ENCODE measurements at places on chromosomes 13 and 19. TPM values are rescaled to one million over a fixed set of nuclear protein-coding genes. Genes with fewer than 3 reads are reported as not detected.

GRCh38 chr19:41096353-41096752 lies 8.1 kb downstream of the CYP2A13 start:
- no peaks in the 10 kb centered on the region for H3K36me3 ChIP-seq
- peaks cover 7% of the 10 kb centered on the region for H3K27me3 ChIP-seq
- no peak for DNase-seq
- no peaks in the 10 kb centered on the region for H3K4me1 ChIP-seq

DNA sequence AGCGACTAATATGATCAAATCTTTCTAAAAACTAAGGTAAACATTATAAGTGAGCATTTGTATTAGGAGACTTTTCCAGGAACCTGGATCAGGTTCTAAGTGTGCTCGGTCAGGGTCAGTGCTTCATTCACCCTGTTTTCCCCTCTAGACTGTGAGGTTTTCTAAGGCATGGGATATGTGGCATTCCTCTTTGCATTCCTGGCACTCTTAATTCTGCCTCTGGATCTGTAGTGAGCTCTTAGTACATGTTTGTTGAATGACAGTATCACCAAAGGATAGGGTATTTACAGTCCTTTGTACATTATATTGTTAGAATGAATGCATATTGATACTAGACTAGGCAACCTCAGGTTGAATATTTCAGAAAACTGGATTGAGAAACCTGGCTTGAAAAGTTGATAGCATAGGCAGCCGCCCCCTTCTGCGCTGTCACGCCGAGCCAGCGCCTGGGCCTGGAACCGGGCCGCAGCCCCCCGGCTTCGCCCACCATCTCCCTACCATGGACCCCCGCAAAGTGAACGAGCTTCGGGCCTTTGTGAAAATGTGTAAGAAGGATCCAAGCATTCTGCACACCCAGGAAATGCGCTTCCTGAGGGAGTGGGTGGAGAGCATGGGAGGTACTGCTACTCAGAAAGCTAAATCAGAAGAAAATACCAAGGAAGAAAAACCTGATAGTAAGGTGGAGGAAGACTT lies 156.5 kb downstream of the KCNRG start:
- H3K27me3 ChIP-seq, result no peaks in the 10 kb centered on the region
- no peaks in the 10 kb centered on the region for H3K36me3 ChIP-seq
- no peak overlapping the region for H3K4me3 ChIP-seq
- H3K27ac ChIP-seq, result no peak overlapping the region
- no peak for DNase-seq

ADGRE3 gene
- total RNA-seq, result not detected

NOTCH3 gene
- total RNA-seq, result 17.1 TPM

IGFL2 gene
- total RNA-seq, result not detected
